Activated naive CD4-positive, alpha-beta T cell treated with anti-CD3 and anti-CD28 coated beads, Interleukin-2, amount 50 U/mL, for 72 hours (primary cell): ENCODE measurements at places on chromosomes 7 and 10.
A peak's percentile ranks its signal among the peaks of the same experiment; 100 is the strongest.

DNA sequence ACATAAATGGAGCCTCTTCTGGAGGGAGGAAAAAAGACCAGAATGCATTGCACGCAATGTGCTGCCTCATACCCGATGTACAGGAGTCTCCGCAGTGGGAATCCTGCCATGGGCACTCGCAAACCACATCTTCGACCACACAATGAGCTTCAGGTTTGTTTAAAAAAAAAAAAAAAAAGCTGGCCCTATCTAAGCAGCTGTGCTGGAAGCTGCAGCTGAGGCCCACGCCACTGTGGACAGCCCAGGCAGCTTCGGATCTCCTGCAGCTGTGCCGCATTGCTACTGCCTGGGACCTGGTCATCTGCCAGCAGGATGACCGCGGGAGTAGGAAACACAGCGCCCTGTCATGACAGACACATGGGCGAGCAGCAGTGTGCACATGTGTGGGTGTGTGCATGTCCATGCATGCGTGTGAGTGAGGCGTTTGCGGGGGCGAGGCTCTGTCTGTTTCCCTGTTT, 26.0 kb downstream of the EN2 start:
- DNase-seq, result no peak

DNA sequence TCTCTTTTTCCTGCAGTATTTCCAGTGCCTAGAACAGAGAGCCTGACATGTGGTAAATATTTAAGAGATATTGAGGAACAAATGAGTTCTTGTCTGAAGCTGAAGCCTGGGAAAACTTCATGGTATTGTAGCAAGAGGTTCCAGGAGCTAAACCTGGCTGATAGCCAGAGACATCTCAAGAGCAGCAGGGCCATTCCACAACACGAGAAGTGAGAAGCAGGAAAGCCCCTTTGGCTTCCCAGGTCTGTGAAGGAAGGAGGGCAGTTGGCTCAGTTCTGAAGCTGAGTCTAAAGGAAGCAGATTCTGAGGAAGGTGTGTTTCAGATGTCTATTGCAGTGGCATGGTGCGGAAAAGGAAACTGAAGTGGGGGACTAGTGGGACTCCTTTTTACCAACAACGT, 63.8 kb upstream of the FAM204A start:
- DNase-seq, result no peak

- no peak for DNase-seq
Measured at GRCh38 chr7:137953665-137954470, 48.0 kb downstream of the CREB3L2 start.

- DNase-seq, result no peak
Measured at GRCh38 chr7:30349170-30349569, 64.8 kb downstream of the ZNRF2 start.

DNA sequence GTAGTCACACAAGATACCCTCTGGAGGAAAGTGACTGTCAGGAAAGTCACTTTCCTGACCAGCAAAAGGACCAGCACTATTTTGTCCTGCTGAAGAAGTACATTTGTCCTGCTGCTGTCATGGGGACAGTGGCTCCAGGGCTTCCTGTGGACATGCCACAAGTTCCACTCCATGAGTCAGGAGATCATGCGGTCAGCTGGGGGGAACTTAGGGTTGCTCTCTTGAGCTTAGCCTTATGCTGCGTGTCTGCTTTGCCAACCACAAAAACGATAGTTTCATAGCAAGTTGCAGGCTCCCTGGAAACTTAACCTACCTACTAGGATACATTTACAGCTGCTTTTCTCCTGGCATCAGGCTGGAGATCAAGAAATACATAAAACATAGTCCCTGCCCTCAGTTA, 19.8 kb upstream of the ALOX5 start:
- DNase-seq, result no peak

GRCh38 chr7:69770613-69771012, 172.3 kb downstream of the AUTS2 start:
- no peak for DNase-seq

DNA sequence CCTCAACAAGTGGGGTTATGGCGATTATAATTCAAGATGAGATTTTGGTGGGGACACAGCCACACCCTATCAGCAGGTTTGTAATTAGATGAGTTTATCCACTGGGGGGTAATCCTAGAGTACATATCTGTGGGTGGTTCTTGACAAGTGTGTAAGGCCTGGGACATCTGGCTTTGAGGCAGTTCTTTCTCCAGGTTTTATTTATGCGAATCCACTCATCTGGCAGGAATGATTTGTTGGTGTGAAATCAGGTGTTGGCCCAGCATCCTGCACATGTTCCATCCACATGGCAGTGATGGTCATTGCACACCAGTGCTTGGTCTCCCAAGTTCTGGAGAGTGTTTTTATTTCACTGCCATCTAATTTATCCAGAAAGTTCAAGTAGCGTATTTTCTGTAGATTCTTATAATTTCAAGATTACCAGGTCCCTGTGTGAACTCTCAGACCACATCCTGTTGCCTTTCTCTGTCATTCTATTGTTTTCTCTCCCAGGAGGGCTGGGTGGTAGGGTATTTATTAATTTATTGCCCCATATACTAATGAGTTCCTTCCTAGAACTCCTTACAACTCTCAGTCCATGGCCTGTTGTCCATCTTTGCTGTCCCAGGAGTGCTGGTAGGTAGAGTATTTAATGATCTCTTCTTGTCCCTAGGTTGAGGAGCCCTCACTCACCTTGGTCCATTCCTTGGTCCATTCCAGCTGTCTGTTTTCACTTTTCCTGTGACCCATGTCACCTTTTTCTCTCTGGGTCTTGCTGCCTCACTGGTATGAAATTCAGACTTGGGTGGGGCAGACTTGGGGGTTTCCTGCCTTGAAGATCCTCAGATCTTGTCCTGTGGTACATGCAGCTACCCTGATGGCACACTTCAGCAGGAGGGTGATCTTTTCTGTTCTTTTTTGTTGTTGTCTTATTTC, 10.4 kb downstream of the RALA start:
- DNase-seq, result no peak

GRCh38 chr10:2920168-2920567, 147.2 kb upstream of the PFKP start:
- DNase-seq, result no peak

GRCh38 chr7:11552676-11553296, 279.2 kb downstream of the THSD7A start:
- DNase-seq, result no peak

GRCh38 chr10:6513476-6513875, 66.6 kb downstream of the PRKCQ start:
- peak; percentile 31 for DNase-seq

GRCh38 chr7:70645279-70645678, 486.7 kb upstream of the GALNT17 start:
- DNase-seq, result no peak

GRCh38 chr10:9579110-9579705, 1438.5 kb upstream of the CELF2 start:
- DNase-seq, result no peak

DNA sequence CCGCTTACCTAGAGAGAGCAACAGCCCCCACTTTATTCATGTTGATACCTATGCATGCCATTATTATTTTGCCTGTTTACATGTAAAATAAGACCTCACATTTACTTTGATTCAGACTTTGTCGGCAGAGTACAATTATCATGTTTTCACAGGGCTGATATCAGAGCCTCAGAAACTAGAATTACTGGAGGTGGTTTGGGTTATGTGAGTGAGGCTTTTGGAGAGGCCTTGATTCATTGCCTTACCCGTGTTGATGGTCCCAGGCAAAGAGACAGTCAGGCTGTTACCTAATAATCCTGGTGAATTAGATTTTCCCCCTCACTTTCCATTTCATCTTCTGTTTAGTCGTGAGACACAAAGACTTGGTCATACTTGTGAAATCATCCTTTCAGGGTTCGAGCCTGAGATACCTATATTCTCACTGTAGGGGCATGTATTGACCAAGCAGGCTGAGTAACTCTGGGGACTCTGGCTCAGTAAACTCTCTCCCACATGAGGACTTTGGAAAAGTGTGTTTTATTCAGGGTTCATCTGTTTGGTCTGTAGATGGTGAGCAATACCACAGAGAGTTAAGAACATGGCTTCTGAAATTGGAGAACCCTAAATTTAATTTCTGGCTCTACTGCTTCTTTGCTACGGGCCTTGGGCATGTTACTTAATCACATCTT, 150.9 kb downstream of the CELF2 start:
- DNase-seq, result no peak

DNA sequence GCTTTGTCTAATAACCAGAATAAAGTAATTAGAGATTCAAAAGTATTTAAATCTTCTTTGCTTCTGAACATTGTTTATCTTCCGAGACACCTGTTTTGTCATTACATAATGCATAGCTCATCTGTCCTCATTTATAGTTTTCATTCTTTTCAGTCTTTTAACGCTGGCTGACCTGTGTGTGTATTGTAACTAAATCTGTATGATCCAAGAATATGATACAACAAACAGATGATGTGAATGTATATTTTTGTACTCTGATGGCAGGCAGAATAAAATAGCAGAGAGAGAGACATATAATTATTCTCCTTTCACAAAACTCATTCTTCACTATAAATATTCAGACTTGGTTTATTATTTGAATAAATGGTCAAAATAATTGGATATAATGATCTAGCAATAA, 80.6 kb downstream of the ORC5 start:
- DNase-seq, result no peak

- no peak for DNase-seq
Measured at GRCh38 chr7:29330136-29330535, 135.6 kb downstream of the CHN2 start.

- DNase-seq, result no peak
Measured at GRCh38 chr10:112278871-112279270, 4.3 kb upstream of the TECTB start.

GRCh38 chr10:32713560-32713959, 244.5 kb downstream of the ITGB1 start:
- no peak for DNase-seq

- DNase-seq, result no peak
Measured at GRCh38 chr7:113636727-113637421, 281.9 kb downstream of the PPP1R3A start.

- DNase-seq, result peak; percentile 20
Measured at GRCh38 chr10:71429304-71429703, 32.6 kb downstream of the CDH23 start.

DNA sequence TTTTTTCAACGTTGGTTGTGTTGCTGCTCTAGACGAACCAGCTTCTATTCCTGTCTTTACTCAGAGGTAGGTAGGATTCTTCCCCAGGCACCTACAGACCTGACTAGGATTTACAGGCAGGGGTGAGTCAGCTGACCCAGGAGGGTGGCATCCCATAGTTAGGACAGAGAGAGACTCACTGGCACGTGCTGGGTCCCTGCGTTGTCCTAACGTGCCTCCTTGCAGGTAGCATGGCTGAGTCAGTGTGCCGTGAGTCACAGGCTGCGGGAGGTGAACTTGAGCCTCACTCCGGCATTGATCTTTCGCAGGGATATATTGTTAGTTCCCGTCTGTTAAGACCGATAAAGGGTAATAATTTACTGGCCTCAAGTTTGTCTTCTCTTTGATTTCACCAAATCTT, 96.5 kb downstream of the PFKFB3 start:
- peak; percentile 77 for DNase-seq

DNA sequence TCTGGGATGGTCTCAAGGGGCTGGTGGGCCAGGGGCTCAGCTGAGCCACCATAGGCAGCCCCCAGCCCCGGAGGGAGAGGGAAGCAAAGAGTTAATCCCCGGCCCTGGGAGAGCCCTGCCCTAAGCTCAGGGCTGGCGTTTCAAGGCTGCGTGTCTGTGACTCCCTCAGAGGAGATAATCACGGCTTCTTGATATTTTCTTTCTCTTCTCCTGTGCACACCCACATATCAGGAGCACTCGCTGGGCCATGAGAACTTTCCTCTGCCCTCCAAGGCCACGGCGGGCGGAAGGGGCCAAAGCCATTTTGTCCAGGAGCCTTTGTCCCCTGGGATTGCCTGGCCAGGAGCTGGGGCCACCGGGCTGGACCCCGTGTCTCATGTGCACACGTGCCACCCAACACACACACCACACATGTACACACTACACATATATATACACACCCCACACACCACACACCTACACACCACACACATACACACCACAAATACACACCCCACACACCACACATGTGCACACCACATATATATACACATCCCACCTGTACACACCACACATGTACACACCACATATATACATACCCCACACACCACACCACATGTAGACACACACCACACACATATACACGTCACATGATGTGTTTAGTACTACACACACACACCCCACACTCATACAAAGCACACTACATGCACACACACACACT, 16.9 kb downstream of the VENTX start:
- DNase-seq, result no peak

- no peak for DNase-seq
Measured at GRCh38 chr10:95845411-95845810, 62.4 kb upstream of the CC2D2B start.

DNA sequence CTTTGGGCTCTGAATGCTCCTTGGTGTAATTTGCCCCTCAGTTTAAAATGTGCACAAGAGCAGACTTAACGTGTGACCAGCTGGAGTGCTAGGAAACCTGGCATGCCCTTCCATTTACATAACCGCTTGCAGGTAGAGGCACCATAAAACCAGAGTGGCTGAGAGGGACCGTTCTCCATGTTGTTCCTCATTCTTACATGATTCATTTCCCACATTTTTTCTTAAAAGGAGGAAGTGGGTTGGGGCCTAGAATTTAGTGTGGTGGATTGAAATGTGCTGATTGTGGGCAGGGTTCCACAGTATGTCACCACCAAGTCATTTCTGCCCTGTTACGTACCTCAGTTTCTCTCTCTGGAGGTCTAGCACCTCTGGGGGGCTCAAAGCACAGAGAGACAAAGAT, 375.8 kb upstream of the VSTM2A start:
- no peak for DNase-seq

- DNase-seq, result no peak
Measured at GRCh38 chr7:39721919-39722597, 98.7 kb downstream of the RALA start.

- DNase-seq, result no peak
Measured at GRCh38 chr10:33215154-33215553, 119.3 kb downstream of the NRP1 start.

DNA sequence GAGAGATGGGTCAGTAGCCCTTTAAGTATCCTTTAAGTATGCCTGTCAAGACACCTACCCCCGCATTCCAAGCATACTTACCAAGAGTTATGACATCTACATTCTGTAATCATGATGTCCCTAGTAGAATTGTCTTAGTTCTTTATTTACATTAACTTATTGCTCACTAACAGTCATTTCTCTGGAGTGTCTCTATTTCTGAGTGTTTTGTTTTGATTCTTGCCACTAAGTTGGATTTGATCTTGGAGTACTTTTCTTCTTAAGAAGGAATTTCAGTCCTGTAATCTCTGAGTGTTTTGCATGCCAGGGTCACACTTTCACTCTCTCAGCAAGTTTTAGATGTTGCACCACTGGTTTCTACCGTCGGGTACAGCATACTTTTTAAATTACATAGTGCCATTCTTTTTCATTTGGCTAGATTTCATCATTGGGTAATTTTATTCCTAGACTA, 1053.9 kb downstream of the KCNMA1 start:
- DNase-seq, result no peak

- no peak for DNase-seq
Measured at GRCh38 chr10:126734015-126734414, 63.5 kb upstream of the C10orf90 start.

GRCh38 chr10:111600772-111601171, 523.9 kb downstream of the ADRA2A start:
- DNase-seq, result no peak

GRCh38 chr10:17913604-17914003, 38.1 kb upstream of the SLC39A12 start:
- DNase-seq, result no peak

- no peak for DNase-seq
Measured at GRCh38 chr10:46523962-46524471, 32.4 kb downstream of the GPRIN2 start.
